ENCODE measurements at places on chromosomes 1 and 21.

GRCh38 chr1:231679109-231679508 lies 52.5 kb downstream of the DISC1 start:
- DNase-seq: peak; percentile 67
- no peak overlapping the region for H3K4me3 ChIP-seq
- H3K4me1 ChIP-seq: peaks cover 16% of the 10 kb centered on the region
- H3K27me3 ChIP-seq: no peaks in the 10 kb centered on the region

DNA sequence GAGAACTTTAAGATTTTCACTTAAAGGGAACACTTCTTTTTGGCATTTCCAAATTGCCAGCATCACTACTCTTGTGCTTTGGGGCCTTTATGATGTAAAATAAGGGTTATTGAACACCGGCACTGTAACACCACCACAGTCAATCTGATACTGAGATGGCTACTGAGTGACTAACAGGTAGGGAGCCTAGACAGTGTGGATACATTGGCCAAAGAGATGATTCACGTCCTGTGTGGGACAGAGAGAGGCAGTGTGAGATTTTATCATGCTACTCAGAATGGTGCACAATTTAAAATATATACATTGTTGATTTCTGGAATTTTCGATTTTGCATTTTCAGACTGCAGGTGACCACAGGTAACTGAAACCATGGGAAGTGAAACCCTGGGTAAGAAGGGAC lies 261.6 kb downstream of the SPATA17 start:
- DNase-seq: no peak
- H3K27me3 ChIP-seq: no peaks in the 10 kb centered on the region
- H3K4me3 ChIP-seq: no peak overlapping the region
- H3K27ac ChIP-seq: no peak overlapping the region
- H3K4me1 ChIP-seq: no peaks in the 10 kb centered on the region
- no peaks in the 10 kb centered on the region for H3K36me3 ChIP-seq

DNA sequence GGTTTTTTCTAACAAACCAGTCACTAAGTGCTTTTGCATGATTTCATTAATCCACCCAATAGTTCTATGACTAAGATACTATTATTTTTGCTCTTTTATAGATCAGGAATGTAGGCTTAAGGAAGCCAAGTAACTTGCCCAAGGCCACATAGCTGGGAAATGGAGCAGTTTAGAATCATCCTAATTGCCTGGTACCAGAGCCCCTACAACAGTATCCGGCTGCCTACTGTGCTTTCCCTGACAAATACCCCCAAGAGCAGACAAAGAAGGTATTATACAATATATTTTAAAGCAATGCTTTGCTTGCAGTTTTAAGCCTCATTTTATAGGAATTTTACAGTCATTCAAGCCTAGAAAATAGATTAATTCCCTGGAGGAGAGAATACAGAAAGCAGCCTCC lies 45.5 kb upstream of the RASAL2 start:
- H3K4me1 ChIP-seq: no peaks in the 10 kb centered on the region
- H3K4me3 ChIP-seq: no peak overlapping the region
- no peaks in the 10 kb centered on the region for H3K27me3 ChIP-seq
- H3K36me3 ChIP-seq: no peaks in the 10 kb centered on the region
- no peak overlapping the region for H3K27ac ChIP-seq

DNA sequence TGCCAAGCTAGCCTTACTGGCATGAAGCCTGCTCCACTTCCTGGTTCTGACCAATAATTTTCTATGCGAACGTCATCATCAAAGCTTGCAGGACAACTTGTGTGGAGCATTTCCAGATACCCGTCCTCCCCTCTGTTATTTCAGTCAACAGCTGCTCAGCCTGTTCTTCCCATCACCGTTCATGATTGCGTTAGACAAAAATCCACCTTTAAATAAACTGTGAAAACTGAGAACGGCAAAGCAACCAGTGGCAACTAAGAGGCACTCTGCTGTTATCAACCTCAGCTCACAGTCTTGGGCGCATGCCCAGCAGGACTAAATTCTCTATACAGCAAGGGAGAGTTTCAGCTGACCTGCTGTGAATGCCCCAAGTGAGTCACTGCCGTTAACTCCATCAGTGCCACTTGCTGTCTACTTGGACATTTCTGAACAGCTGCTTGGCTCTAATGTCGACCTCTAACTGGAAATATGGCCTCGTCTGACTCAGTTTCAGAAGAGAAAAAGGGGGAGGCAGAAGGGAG lies 207.4 kb upstream of the RUNX1 start:
- no peaks in the 10 kb centered on the region for H3K36me3 ChIP-seq
- H3K27ac ChIP-seq: no peak overlapping the region
- peak; percentile 42 for DNase-seq
- H3K27me3 ChIP-seq: no peaks in the 10 kb centered on the region
- H3K4me1 ChIP-seq: no peaks in the 10 kb centered on the region

DNA sequence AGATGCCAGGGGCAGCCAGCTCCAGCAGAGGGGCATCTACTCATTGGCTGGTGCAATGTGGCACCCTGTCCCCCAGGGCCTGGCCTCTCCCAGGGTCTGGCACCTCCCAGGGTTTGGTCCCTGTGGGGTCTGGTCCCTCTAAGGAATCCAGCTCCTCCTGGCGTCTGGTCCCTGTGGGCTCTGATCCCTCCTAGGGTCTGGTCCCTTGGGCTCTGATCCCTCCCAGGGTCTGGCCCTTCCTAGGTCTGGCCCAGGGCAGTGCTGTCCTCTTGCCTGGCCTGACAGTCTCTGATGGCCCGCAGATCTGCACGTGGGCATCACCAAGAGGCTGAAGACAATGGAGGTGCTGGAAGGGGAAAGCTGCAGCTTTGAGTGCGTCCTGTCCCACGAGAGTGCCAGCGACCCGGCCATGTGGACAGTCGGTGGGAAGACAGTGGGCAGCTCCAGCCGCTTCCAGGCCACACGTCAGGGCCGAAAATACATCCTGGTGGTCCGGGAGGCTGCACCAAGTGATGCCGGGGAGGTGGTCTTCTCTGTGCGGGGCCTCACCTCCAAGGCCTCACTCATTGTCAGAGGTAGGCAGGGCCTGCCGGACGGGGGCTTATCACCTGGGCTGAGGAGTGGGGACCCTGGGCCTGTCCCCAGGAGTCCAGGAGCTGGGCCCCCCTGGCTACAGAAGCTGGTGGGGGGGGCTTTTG lies 73.9 kb downstream of the OBSCN start:
- H3K27me3 ChIP-seq: no peaks in the 10 kb centered on the region
- peaks cover under 1% of the 10 kb centered on the region for H3K4me1 ChIP-seq
- H3K4me3 ChIP-seq: no peak overlapping the region

DNA sequence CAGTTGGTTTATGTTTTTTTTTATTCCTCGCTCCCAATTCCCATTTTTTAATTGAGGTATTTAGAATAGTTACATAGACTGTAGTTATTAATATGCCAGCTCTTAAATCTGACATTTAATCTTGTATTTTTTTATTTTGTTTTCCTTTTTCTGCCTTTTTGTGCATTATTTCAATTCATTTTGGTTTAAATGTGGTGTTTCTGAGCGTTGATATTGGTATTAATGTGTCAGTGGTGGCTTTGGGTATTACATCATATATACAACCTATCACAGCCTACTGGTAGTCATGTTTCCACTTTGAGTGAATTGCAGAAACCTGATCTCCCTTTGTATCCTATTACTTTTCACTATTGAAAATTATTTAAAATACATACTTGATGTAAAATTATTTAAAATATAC lies 1027.3 kb downstream of the KCNT2 start:
- H3K4me1 ChIP-seq: no peaks in the 10 kb centered on the region
- no peaks in the 10 kb centered on the region for H3K27me3 ChIP-seq
- no peak overlapping the region for H3K27ac ChIP-seq
- H3K4me3 ChIP-seq: no peak overlapping the region
- no peaks in the 10 kb centered on the region for H3K36me3 ChIP-seq

- no peaks in the 10 kb centered on the region for H3K36me3 ChIP-seq
- no peaks in the 10 kb centered on the region for H3K27me3 ChIP-seq
- no peak for DNase-seq
- H3K27ac ChIP-seq: no peak overlapping the region
- no peaks in the 10 kb centered on the region for H3K4me1 ChIP-seq
These were observed 323.4 kb upstream of the CAMK1G start for GRCh38 chr1:209260136-209260535.

GRCh38 chr1:41347276-41347675 lies 14.0 kb upstream of the FOXO6 start:
- no peaks in the 10 kb centered on the region for H3K36me3 ChIP-seq
- H3K27me3 ChIP-seq: no peaks in the 10 kb centered on the region
- H3K4me3 ChIP-seq: no peak overlapping the region
- H3K27ac ChIP-seq: no peak overlapping the region

DNA sequence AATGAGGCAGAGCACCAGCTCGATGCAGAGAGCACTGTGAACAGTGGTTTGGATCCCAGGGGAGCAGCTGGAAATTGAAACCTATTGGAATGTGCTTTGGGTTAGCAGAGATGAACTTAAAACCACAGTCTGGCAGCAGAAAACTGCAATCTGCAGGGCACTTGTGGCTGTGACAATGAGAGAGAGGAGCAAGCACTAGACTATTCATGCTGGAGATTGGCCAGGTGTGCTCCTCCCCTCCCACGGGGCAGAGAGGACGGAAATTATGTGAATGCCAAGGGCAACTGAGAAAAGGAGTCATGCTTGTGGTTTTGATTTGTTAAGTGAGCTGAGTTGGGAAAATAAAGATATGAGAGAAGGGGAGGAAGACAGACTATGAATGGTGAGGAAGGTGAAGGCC lies 38.1 kb downstream of the HSD3B2 start:
- H3K27ac ChIP-seq: no peak overlapping the region
- no peaks in the 10 kb centered on the region for H3K36me3 ChIP-seq
- no peaks in the 10 kb centered on the region for H3K4me1 ChIP-seq
- H3K27me3 ChIP-seq: no peaks in the 10 kb centered on the region
- no peak overlapping the region for H3K4me3 ChIP-seq

Measured in spinal cord (tissue), 10 donors.